G401 (cell line): ENCODE measurements at places on chromosomes 5 and 9. TPM values are rescaled to one million over a fixed set of nuclear protein-coding genes. Genes with fewer than 3 reads are reported as not detected.

GRCh38 chr5:51378448-51379330 lies 4.6 kb upstream of the ISL1 start:
- no peak for DNase-seq

CDX1 gene
- total RNA-seq: not detected in 2 replicates

DNA sequence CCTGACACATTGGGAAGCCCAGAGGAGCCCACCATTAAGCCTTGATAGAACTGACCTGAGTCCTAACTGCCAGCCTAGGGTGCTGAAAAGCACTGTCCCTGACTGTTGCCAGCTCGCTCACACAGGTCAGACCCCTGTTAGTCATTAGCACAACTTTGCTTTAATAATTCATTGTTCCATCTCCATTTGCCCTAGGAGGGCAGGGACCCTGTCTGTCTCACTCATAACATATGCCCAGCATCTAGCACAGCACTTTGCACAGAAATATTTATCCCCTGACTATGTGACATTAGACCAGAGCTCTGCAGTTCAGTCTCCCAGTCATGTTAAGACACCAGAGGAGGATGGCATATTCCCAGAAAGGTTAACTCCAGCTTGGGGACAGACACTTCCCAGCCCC lies 61.8 kb upstream of the STXBP1 start:
- DNase-seq: no peak

DNA sequence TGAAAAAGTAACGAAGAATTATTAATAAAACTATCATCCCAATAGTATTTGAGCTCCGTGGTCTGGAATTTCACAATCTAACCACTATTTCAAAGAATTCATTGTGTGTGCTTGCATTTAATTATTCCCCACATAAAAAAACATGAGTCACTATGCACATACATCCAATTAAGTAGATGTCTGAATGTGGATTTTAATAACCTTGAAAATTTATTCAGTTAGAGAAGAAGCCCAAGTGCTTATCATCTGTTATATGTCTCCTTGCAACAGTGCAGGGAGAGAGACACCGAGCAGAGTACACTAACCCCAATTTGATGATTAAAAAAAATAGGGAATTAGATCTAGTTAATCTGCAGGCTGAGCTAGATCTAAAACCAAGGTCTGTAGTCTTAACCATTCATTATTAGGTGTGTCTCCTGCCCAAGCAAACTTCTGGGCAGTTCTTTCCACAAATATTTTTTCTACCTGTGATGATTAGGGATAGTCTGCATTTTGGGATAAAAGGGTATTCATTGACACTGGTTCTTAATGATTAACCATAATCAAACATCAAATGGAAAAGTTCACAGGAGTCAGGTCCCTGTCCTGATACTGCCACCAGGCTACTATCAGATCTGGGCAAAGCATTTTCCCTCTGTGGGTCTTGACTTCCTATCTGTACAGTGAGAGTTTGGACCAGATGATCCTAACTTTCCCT lies 164.2 kb downstream of the GRIA1 start:
- DNase-seq: no peak

DNA sequence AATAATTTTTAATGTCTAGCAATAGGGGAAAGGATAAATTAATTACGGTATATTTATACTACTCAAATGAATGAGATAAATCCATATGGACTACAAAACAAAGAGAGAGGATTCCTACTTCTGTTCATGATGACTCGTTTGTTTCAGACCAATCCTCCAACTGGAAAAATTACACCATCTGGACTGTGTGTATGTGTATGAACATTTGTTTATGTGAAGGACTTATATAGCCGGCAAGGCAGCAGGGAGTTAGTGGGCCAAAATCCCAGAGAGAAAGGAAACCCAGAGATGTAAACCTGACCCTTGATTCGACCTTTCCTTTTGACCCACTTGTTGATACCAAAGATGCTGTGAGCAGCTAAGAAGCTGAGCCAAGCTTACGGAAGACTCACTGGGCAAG lies 20.1 kb downstream of the PDE6A start:
- DNase-seq: no peak
